ENCODE measurements at places on chromosomes 6 and 20.

DNA sequence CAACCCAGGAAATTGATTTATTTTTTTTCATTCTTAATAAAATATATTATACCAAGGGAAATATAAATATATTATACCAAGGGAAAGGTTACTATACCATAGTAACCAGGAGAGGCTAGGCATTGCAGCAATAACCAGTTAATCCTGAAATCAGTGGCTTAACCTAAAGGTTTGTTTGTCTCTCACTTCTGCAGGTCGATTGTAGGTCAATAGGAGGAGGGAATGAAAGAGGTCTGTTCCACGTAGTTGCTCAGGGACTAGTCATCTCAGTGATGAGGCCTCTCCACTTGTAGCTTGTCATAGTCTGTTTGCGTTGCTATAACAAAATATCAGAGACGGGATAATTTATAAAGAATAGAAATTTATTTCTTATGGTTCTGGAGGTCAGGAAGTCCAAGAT lies 168.0 kb downstream of the GJA1 start:
- DNase-seq = no peak

- DNase-seq = no peak
These were observed 512.2 kb upstream of the MARCKS start for GRCh38 chr6:113344969-113345368.

GRCh38 chr6:103122766-103123601 lies 1729.5 kb downstream of the GRIK2 start:
- DNase-seq = peak; percentile 64

- no peak for DNase-seq
These were observed 1.6 kb downstream of the ITPR3 start for GRCh38 chr6:33622456-33623431.

DNA sequence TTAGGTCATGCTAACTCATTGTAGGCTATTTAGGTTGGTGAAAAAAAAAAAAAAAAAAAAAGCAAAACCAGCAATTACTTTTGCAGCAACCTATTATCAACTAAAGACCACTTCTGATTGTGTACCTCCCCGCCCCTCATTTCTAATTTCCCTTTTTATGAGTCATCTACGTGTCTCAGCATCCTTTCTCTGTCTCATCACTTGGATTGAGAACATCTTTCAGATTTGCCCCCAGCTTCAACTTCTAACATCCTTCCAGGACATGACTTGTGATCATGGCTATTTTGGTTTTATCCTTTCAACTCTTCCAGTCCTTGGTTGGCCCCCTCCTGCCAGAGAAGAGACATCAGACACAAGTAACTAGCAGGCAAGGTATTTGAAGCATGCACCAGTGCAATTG lies 156.7 kb upstream of the CCN2 start:
- DNase-seq = no peak

- no peak for DNase-seq
These were observed 508.1 kb downstream of the KIF16B start for GRCh38 chr20:16064989-16065707.

- DNase-seq = no peak
These were observed 15.2 kb downstream of the MAP1LC3A start for GRCh38 chr20:34573541-34574300.

DNA sequence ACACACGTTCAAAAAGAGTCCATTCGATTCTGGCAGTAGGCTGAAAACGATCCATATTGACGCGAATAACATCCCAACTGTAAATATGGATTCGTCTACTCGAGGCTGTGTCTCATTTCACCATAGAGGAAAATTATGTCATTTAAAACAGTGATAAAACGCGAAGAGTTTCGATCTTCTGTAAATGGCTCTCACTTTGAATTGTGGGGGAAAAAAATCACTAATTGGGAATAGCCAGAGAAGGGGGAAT lies 845 bp upstream of the MARCKS start:
- DNase-seq = no peak

GRCh38 chr6:43120944-43121913 lies 45.1 kb downstream of the PTK7 start:
- DNase-seq = no peak

- no peak for DNase-seq
These were observed 140.5 kb downstream of the EYA2 start for GRCh38 chr20:47035026-47035590.

- DNase-seq = no peak
These were observed 24.3 kb upstream of the IL17A start for GRCh38 chr6:52161689-52162438.

- no peak for DNase-seq
These were observed 735 bp downstream of the FAM135A start for GRCh38 chr6:70413992-70414494.

DNA sequence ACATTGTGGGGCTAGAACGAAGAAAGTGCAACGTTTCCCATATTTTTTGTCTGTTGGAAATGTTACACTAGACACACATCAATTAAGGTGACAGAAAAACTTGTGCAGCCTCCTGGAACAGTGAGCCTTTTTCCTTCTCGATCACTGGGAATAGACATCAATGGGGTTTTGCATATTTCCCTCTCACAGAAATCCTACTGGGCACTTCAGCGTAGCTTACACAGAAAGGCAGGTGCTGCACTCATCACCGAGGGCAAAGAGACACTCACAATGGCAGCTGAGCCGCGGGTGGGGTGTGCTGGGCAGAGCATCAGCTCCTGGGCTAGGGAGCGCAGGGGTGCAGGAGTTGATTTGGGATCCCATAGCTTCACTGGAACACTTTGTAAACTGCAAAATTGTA lies 64.5 kb downstream of the THBS2 start:
- peak; percentile 88 for DNase-seq

GRCh38 chr20:61742097-61742825 lies 323.4 kb downstream of the TAF4 start:
- DNase-seq = no peak

GRCh38 chr6:43695215-43695966 lies 7.8 kb upstream of the MRPS18A start:
- peak; percentile 6 for DNase-seq

- no peak for DNase-seq
These were observed 177.7 kb upstream of the SNX9 start for GRCh38 chr6:157645201-157645795.

GRCh38 chr6:148842296-148843019 lies 95.6 kb downstream of the UST start:
- no peak for DNase-seq

- DNase-seq = no peak
These were observed 93.2 kb downstream of the JARID2 start for GRCh38 chr6:15339081-15339480.

DNA sequence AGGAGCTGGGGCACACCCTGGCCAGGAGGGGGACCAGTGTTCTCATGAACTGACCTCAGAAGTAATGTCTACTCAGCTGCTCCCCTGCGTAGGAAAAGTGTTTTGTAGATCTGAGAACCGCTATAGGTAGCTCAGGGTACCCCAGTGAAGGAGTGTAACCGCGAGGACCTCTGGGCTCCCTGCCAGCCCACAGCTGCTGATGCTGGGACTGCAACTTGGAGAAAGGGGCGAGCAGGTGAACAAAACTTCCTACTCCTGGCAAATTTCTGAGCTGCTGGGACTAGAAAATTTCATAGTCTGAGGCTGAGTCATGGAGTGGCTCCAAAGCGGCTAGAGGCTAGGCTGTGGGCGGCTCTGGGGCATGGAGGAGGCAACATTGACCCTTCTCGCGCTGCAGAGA lies 51.9 kb downstream of the PYGB start:
- no peak for DNase-seq

DNA sequence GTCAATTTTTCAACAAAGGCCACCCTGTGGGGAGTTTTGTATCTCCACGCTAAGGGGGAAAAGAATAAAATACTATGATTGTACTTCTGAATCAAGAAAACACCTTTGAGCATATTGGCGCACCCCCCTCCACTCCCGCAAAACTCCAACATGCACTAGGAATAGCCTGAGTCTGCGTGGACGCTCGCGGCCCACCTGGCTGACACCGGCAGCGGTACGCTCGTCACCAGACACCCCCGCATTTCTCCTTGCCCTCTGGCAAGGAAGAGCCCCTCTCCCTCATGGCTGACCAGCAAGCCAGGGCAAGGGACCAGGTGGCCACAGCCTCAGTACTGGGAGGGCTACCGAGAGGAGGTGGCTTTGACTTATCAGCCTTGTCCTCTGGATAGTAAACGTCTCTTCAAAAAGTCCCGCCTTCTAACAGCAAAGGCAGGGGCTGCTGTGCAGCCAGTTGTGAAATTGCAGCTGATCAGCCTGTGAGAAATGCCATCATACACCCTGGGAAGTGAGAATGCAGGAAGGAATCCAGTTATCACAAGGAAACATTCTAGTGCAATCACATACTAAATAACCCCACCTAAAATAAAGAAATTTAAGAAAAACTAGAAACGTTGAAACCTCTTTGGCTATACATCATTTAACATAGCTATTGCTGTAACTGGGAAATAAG lies 84.2 kb downstream of the HUS1B start:
- DNase-seq = no peak

GRCh38 chr6:159646116-159646515 lies 46.9 kb downstream of the SOD2 start:
- no peak for DNase-seq

DNA sequence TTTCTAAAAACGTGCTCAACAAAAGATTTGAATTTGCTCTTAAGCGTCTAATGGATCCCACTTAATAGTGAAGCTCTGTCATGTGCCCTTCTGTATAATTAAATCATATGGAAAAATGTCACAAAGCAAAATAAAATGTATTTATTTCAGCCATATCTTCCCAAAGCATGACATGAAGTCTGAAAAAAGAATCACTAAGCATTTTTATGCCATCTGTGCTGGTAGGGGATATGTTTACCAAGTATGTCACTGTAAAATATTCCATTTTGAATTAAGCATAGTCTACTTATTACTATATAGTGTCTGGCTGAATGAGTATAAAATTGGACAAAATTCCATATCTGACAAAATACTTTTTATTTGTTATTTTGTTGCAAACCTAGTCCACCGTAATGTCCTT lies 248.0 kb upstream of the QKI start:
- DNase-seq = no peak

DNA sequence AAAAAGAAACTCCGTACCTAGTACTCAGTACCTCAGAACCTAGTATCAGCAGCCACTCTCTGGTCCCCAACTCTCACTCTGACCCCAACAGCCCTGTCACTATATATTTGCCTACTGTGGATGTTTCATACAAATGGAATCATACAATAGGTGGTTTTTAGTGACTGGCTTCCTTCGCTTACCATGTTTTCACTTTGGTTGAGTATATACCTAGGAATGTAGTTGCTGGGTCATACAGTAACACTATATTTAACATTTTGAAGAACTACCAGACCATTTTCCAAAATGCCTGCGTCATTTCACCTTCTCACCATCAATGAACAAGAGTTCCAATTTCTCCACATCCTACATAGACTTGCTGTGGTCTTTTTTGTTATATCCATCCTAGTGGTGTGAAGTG lies 283.2 kb downstream of the GMDS start:
- no peak for DNase-seq

- no peak for DNase-seq
These were observed 713.3 kb downstream of the PRKN start for GRCh38 chr6:162014069-162014811.

DNA sequence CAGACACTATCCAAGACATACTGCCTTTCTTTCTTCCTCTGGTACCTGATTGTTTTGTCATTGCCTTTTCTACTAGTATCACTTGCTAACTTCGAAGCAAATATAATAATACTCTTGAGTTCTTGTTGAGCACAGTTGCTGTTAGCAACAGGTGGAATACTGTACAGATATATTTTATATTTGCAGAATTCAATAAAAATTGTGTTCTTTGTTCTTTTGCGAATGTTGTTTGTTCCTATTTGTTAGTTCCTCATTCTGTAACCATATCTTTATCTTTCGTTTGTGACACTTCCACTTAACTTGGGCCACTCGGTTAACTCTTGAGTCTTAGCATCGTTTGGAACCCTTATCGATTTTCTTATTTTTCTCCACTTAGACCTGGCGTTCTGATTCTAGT lies 868 bp downstream of the CYB5R4 start:
- DNase-seq = no peak

DNA sequence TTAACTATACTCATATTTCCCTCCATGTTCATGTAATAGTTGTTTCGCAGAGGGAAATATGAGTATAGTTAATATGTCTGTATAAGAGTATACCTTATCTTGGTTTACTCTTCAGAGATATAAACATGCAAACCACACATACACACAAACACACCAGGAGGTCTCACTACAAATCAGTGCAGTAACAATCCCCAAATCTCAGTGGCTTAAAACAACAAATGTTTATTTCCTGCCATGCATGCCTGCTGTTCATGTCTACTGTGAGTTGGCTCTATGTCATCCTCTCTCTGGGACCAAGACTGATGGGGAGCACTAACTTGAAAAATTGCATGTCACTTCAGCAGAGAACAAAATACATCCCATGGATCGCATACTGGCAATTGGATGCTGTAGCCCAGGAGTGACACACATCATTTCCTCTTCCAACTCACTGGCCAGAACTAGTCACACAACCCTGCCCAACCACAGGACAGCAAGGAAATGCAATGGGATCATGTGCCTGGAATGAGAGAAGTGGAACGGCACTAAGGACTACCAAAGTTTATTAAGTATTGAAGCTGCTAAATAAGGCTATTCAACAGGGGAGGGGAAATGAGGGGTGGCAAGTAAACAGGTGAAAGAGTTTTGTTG lies 89.0 kb upstream of the DTNBP1 start:
- DNase-seq = no peak

GRCh38 chr6:151186804-151187330 lies 52.9 kb upstream of the AKAP12 start:
- DNase-seq = no peak

GRCh38 chr20:2300420-2300819 lies 4.6 kb downstream of the TGM3 start:
- DNase-seq = no peak

- DNase-seq = no peak
These were observed 33.9 kb downstream of the HLA-A start for GRCh38 chr6:29976253-29976587.

GRCh38 chr6:156545931-156546330 lies 231.2 kb upstream of the ARID1B start:
- no peak for DNase-seq

- DNase-seq = peak; percentile 76
These were observed 41.5 kb upstream of the ADGRF1 start for GRCh38 chr6:47083586-47084047.

DNA sequence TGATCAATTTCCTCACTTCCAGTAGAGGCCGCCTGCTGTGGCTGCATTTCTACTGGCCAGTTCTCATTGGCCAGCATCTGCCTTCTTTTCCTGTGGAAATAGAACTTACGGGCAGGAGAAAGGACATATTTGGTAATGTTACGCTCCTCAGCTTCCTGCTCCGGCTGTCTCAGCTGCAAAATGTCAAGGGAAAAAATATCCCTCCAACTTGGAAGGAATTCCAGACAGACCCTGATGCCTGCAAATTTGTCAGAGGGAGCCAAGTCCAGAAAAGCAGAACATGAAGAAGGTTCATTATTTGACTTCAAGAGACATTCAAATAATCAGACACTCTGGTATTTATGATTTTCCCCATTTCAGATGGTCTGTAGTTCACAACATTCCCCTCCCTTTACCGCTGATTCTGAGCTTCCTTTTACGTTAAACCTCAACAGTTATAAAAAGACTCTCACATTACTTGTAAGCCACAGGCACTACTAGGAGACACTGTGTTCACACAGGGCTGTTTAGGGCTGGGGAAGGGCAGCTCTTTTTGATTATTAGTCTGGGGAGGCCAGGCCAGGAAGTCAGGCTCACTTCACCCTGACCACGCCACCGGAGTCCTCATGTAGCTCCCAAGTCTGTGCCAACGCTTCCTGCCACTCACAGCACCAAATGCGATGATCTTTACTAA lies 179.6 kb upstream of the CCN2 start:
- no peak for DNase-seq

GRCh38 chr6:170039156-170040114 lies 251.4 kb downstream of the DLL1 start:
- DNase-seq = no peak

- no peak for DNase-seq
These were observed 47.5 kb upstream of the ALDH8A1 start for GRCh38 chr6:134997133-134997995.
